Stimulated activated CD4-positive, alpha-beta T cell treated with anti-CD3 and anti-CD28 coated beads, Interleukin-1b, Interleukin-23, amount 100 ng/mL, for 1 hour (primary cell): ENCODE measurements at places on chromosomes 3 and 15.

- no peak for DNase-seq
Observed at GRCh38 chr3:194468086-194468485, 18.7 kb downstream of the ATP13A3 start.

- no peak for DNase-seq
Observed at GRCh38 chr15:58383876-58384275, 47.9 kb upstream of the LIPC start.

DNA sequence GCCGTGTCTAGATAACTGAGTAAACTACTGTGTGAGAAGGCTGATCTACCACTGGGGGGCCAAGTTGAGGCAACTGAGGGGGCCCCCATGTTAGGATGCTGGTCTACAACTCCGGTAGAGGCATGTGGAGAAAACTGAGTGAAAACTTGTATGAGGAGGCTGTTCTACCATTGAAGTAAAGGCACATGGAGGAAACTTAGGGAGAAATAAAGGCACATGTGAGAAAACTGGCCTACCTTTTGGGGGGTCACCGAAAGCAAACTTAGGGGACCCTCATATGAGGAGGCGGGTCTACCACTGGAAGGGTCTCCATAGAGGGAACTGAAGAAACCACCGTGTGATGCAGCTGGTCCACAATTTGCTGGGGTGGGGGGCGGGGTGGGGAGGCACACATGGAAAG, 155.2 kb downstream of the FBLN2 start:
- DNase-seq: no peak

DNA sequence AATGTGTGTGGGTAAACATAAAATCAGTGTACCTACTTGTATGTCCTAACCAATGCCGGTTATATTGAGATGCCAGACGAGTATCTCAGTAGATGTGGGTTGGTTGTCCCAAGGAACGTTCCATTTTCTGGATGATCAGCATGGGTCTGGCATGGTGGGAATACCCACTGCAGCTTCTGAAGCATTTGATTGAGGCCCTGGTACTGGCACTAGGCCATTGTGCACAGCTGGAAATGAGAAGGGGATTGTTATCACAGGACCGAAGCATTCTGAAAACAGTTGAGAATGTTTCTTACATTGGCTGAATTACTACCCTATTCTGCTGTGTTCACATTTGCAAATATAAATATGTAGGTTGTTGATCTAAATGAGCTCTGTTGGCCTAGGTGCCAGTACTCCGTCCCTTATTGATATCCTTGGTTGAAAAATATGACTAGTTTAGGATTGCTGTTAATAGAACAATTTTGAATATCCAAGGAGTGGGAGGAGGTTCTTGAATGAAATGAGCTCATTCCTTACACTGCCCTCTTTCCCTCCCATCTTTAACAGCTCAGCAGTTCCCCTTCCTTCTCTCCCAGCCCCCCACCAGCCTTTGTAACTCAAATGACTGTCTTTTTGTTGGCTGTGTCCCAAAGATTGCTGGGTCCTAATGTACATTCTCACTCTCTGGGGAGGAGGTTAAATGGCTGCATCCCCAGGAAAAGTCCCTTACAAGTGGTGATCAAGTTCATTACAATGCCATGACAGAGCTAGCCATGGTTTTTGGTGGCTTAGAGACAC, 293.3 kb upstream of the TPM1 start:
- no peak for DNase-seq

DNA sequence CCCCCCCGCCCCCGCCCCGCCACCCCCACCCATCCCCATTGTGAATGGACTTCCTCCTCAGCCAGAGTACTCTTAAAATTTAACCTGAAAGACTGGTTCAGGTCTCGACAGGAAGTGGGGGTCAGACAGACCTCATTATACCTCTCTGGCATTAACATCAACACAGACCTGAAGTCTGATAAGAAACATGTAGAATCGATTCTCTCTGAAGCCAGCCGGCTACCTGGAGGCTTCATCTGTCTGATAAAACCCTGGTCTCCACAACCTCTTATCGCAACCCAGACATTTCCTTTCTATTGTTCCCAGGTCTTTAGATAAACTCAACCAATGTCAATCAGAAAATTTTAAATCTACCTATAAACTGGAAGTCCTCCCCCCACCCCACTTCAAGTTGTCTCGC, 42.6 kb downstream of the SLCO2A1 start:
- no peak for DNase-seq

DNA sequence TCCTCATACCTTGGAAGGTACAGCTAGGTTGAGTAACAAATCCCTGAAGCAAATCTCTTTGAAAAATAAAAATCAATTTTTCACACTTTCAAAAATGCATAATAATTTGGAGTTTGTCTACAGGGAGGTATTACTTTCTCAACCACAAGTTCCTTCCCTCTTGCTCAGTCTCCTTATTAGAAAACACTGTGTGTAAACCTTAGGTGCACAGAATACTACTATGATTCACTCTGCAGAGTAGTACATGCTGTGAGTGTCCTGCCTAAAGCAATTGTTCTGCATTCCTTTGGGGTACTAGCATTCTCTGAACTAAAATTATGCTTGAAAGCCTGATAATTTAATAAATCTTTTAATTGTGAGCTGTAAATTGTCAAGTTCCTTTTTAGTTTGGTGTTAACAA, 115.9 kb upstream of the EPHA3 start:
- no peak for DNase-seq

DNA sequence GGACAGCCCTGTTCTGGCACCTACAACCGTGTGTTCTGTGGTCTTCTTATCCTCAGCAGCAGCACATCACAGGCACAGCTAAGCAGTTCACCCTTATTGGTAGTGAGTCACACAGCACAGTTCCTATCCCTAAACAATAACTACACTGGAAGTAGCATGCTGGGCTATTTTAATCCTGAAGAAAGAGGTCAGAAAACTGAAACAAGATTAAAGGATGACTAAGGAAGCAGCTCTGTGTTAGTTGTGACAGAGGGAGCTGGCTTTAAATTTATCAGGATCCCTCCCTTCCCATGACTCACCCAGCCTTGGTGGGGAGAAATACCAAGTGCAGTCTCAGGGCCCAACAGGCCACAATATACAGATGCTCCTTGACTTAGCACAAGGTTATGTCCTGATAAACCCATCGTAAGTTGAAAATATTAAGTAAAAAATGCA, 144.3 kb downstream of the ERC2 start:
- no peak for DNase-seq

DNA sequence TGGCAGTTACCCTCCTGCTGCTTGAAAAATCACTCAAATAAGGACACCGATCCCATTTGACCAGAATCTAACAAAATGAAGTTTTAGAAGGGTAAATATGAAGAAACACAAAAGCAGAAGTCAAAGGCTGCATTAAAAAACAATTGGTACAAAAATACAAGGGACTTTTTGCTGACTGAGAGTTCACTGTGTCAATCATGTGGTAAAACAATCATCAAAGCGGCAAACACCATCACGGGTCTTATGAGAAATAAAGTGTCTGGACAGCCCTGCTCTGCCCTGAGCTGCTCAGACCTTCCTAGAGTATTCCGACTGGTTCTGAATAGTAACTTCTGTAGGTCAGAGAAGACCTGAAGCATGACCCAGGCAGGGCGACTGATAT, 137.2 kb upstream of the RAD18 start:
- no peak for DNase-seq

- DNase-seq: no peak
Observed at GRCh38 chr3:187746442-187747281, 1.4 kb upstream of the BCL6 start.
